Activated CD4-positive, alpha-beta T cell treated with anti-CD3 and anti-CD28 coated beads for 1 hour (primary cell): ENCODE measurements at places on chromosomes 12 and 14.

DNA sequence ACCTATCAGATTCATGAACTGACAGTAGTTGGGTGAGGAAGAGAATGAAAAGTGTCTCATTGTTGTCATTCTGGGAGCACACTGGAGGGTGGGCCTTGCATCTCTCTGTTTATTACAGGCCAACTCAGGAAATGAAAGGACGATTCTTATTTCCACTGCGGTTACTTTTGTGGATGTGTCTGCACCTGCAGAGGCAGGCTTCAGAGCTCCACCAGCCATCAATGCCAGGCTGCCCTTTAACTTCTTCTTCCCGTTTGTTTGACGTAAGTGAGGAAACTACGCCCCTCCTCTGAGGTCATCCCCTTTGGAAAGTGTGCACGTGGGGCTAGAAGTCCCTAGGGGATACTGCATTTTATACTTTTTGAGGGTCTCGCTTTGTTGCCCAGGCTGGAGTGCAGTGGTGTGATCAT, 33.7 kb downstream of the TCTN1 start:
- no peak for DNase-seq

DNA sequence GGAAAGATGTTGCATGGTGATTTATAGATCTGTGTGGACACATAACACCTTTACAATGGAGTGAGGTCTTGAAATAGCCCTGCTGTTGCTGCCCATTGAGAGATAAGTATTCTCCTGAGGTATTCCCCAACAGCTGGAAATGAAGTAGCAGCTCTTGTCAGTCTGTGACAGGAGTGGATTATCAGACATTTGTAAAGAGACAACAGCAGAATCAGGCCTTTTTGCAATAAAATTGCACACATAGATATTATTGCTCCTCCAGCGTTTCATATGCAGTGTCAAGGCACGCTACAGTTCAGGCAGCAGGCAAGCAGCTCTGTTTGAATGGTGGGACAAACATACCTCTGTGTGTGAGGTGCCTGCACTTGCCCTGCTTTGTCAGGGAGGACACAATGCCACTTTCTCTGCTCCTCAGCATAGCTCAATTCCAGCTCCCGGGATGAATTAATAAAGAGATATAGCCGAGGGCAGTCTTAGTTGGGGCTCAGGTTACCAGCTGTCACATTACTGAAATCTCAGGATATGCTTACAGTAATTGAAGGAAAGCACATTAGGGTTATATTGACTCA, 49.4 kb downstream of the BICD1 start:
- DNase-seq = no peak

DNA sequence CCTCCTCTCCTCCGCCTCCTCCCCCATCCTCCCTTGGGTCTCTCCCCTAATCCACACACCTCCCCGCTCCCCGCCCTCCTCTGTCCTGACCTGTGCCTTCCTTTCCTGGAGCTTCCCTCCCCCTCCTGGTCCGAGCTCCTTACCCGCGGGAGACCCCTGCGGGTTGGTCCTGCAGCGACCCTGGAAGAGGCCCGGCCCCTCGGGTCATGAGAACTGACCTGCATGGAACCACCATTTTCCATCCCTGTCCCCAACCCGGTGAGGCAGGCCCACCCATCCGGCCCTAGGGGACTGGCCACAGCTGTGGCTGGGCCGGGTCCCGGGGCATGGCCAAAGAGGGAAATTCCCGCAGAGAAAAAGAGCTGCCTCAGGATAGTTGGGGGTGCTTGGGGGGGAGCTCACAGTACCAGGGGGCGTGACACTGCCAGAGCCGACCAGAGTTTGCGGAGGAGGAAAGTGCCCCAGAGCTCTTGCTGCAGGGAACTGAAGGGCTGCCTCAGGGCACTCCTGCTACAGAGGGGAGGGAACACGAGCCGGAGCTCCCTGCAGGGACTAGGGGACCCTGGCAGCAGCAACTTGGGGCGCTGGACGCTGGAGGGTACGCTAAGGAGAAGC, 613 bp downstream of the ARHGEF40 start:
- DNase-seq = no peak

GRCh38 chr14:48035836-48036235, 360.4 kb upstream of the MDGA2 start:
- no peak for DNase-seq
